ENCODE measurements at places on chromosomes 13 and 19.

DNA sequence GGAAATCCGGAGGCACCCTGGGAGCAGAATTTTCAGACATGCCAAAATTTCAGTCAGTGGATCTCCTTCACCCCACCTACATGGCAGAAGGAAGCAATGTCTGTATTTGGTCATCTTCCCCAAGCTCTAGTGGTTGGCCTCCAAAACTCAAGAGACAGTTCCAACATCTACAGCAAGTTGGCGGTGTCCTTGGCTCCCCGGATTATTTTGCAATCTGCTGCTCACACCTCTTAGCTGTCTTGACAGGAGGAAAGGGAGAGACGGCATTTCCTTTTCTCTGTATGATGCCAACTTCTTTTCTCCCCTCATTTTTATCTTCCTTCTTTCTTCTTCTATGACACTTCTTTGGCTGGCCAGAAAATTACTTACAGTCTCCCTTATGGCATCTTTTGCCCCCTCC, 159.9 kb downstream of the SUCLA2 start:
- DNase-seq: no peak

DNA sequence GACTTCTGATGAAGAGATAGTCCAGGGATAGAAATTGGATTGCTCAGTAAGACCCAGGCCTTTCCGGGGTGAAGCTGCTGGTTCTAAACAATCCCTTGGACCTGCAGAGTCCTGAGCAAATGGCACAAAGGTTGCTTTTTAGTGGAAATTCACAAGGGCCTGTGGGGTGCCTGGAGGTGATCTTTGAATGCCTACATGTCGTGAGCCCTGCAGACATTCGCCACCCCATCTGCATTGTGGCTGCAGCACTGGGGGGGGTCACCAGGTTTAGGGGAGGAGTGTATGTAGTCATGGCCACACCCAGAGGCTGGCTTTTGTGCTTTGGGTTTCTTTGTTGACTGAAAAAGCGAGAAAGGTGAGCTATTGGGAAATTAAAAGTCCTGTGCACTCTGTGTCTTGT, 41.4 kb downstream of the SLC7A9 start:
- peak; percentile 33 for DNase-seq

DNA sequence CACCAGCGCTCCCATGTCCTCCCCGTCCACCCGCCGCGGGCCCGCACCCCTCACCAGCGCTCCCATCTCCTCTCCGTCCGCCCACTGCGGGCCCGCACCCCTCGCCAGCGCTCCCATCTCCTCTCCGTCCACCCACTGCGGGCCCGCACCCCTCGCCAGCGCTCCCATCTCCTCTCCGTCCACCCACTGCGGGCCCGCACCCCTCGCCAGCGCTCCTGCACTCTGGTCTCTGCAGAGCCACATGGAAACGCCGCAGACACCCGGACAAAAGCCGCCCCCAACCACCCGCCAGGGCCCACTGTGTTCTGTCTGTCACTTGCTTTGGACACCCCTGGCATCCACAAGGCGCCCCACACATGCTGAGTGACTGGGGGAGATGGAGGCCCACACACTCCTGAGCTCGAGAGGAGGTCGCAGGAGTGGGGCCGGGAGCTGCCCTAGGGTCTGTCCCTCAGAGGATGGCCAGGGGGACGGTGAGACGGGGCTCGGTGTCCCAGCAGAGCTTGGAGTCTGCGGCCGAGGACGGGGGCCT, 7.4 kb downstream of the CFD start:
- no peak for DNase-seq

DNA sequence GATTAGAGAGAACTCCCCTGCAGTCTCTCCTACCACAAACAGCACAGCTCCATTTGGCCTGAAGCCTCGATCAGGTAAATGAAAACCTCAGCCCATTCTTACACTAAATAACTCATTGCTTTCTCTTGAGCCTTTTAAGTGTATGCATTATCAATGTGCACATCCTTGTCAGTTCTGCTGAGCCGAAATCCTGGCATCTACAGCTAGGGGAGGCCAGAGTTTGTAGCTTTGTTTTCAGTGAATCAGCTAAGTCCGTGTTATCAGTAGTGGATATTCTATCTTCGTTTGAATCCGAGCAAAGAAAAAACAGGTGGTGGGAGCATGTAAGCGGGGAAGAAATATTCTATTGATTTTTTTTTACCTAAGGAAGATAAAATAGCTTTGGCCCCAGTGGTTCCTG, 84.4 kb downstream of the ESD start:
- no peak for DNase-seq

DNA sequence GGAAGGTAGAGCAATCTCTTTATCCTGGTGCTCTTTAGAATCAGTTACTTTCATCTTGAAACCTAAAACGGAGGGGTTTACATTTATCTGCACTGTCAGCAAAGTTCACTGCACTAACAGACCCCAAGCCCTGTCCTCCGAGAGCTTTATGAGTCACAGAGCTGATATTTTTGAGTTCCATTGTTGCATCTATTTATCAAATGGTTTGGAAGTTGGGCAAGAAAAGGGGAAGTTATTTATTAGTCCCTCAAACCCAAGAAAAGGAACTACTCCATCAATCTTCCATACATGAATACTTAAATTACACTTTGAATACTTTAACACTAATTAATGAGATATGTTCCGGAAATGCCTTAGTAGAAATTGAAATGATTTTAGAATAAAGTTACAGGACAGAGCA, 55.5 kb downstream of the EDNRB start:
- no peak for DNase-seq
